IMR-90 (cell line): ENCODE measurements at places on chromosomes 5 and 9. TPM values are rescaled to one million over a fixed set of nuclear protein-coding genes. Genes with fewer than 3 reads are reported as not detected.

Gene SIT1
- not detected in 2 replicates for polyA plus RNA-seq

Gene SOX30
- not detected in 2 replicates for polyA plus RNA-seq

Gene C8G
- 0.37 and 0.80 TPM in 2 replicates for polyA plus RNA-seq

Gene ARL14EPL
- not detected in 2 replicates for polyA plus RNA-seq

Gene PTPRD
- polyA plus RNA-seq, result 0.07 and 0.09 TPM in 2 replicates

Gene TMEM167A
- polyA plus RNA-seq, result 36.6 and 45.1 TPM in 2 replicates

DNA sequence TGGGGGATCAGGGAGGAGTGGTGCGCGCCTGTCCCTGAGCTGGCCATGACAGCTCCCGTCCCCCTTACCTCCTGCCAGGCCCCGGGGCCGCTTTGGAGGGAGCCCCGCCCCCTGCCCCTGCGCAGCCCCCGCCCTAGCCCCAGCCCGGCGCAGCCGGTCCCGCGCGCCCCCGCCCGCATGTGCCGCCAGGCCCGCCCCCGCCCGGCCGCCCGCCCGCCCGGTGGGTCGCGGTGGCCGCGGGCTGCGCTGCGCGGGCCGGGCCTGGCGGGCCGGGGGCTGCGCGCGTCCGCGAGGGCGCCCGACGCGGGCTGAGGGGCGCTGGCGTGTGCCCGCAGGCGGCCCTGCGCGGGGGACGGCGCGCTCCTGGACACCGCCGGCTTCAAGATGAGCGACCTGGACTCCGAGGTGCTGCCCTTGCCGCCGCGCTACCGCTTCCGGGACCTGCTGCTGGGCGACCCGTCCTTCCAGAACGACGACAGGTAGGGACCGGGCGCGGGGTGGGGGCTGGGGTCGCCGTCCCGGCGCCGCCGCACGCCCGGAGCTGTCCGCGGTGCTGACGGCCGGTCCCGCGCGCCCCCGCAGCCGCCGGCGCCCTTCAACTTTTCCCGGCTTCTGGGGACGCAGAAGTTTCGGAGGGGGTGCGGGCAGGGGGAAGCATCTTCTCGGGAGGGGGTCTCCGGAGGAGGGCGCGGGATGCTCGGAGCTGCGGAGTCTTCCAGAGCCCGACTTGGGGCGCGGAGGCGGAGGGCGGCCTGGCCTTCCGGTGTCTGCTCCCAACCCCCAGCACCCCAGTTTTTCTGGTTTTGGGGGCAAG lies 12.5 kb downstream of the KCNT1 start:
- DNase-seq, result no peak

GRCh38 chr9:123107639-123108285 lies 74.3 kb downstream of the GPR21 start:
- no peak for DNase-seq

DNA sequence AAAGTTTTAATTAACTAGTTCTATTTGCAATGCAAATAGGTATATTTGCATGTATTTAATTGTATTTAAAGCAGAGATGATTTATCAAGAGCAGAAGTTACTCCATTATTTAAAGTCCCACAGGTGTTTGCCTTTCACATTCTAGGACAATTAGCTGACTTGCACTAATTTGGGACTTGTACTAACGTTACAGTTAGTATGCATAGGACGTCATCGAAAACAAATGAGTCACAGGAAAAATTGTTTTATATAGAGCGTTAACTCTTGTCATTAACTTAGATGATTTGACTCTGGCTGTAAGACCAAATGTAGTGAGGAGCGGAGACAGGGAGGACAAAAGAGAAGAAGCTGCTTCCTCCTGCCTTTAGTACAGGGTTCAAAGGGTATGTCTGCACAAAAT lies 126.1 kb upstream of the IFNE start:
- DNase-seq, result no peak

GRCh38 chr5:129687941-129688340 lies 60.0 kb upstream of the MINAR2 start:
- DNase-seq, result no peak

DNA sequence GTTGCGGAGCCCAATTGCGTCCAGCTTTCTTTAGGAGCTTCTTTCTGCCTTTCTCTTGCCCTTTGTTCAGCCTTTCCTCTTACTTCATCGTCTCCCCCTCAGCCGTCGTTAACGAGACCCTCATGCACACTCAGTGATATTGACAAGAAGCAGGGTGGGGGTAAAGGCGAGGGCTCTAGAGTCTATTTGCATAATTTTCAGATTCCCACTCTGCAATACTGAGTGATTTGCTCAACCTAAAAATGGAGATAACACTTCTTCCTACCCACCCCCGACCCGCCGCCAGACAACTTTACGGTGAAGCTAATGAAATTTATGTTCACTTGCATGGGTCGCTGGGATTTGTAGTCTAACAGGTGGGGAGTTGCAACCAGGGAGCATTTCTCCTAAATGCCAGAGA lies 1.3 kb upstream of the TBC1D2 start:
- no peak for DNase-seq

DNA sequence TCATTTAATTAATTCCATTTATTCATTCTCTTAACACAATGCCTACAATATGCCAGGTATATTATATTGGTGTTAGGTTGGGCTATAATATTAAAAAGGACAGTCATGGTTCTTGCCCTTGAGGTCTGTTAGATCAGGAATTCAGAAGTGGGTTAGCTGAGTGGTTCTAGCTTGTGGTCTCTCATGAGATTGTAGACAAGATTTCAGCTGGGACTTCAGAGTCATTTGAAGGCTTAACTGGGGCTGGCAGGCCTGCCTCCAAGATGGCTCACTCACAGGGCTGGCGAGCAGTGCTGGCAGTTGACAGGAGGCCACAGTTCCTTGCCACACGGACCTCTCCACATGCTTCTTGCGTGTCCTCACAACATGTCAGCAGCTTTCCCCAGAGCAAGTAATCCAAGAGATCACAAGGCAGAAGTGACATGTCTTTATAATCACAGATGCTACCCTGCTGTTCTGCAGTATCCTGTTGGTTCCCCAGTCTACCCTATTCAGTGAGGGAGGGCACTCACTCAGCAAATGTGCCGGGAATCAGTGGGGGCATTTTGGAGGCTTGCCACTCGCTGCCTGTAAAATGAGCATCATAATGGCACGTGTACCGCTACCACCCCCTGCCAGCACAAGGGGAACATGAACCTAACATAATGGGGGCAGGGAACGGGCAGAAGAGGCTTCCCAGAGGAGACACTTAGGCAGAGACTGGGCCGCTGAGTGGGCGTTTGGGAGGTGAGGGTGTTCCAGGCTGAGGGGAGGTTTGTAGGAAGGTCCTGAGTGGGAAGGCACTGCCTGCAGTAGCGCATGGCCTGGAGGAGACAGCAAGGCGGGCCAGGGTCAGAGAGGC lies 70.0 kb downstream of the EXOSC2 start:
- DNase-seq, result no peak

DNA sequence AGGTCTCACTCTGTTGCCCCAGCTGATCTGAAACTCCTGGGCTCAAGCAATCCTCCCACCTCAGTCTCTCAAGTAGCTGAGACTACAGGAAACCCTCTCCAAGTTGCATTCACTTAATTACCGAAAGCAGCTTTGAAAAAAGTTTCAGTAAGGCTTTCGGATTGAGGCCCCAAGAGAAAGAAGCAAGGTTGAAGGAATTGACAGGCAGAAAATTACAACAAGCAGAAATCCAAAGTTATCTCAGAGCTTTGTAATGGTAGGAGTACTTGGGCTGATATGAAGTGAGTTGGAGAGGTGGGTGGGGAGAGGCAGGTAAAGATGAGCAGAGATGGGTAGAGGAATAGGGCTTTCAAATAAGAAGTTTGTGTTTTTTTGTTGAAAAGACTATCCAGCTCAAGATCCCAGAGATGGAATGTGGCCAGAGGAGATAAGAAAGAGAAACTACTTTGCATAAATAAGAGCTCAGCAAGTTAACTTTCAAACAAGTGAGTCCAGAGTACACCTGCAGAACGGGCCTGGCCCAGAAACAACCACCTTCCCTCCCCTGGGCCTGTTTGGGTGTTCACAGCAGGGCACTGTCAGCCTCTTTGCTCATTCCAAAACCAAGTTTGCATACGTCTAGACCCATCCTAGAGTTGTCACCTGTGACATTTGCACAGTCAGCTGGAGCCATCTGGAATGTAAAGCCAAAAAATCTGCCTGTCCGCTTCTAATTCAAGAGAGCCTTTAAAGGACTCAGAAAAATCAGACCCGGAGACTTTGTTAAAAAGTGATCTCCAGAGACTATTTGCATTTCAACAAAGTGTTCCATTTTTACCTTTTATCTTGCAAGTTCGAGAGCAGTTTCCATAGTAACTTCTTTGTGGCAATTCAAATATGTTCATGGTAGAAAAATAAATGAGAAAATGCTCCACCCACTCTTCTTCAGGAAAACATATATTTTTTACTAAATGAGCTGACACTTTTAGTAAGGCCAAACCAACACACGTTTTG lies 2.2 kb upstream of the CLINT1 start:
- no peak for DNase-seq

DNA sequence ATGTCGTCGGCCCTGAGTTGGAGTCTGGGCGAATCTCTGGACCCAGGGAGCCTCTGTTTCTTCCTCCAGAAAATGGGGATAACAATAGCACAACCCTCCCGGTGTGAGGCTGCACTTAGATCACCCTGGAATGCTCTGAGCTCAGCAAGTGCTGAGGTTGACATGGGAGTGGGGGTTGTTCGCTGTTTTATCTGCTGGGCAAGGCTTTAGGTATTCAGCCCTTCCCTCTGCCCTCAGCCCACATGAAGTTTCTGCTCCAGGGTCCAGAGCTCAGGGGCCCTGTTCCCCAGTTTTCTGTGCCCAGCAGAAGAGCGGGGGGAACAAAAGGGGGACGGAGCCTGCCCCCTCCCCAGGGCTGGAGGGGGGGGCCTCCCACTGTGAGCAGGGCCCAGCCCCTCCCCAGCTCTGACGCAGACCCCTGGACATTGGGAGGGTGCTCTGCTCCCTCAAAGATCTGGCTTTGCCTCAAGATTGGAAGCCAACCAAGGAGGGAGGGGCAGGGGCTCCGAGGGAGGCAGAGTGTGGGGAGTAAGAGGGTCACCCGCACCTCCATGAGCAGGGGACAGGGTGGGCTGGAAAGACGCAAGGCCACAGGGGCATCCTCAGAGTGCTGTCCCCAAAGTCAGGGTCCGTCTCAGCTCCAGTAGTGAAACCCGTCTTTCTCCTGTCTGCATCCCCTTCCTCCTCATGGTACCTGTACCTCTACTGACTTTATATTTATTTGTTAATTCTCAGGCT lies 215.6 kb downstream of the C9orf50 start:
- peak; percentile 83 for DNase-seq

- DNase-seq, result no peak
These were observed 66.0 kb downstream of the PLAC8L1 start for GRCh38 chr5:146039420-146039819.

- no peak for DNase-seq
These were observed 531 bp downstream of the ABO start for GRCh38 chr9:133274236-133275104.
